SHP77 treated with DMSO at 0.1 percent for 48 hours (cell line): ENCODE measurements at places on chromosomes 4 and X.
A peak's percentile ranks its signal among the peaks of the same experiment; 100 is the strongest.

- no peak for DNase-seq
These were observed 129.4 kb downstream of the CLCN4 start for GRCh38 chrX:10286195-10286594.

GRCh38 chr4:26889356-26889755, 28.7 kb downstream of the STIM2 start:
- no peak for DNase-seq

GRCh38 chr4:57220734-57221133, 110.5 kb upstream of the IGFBP7 start:
- DNase-seq, result no peak

DNA sequence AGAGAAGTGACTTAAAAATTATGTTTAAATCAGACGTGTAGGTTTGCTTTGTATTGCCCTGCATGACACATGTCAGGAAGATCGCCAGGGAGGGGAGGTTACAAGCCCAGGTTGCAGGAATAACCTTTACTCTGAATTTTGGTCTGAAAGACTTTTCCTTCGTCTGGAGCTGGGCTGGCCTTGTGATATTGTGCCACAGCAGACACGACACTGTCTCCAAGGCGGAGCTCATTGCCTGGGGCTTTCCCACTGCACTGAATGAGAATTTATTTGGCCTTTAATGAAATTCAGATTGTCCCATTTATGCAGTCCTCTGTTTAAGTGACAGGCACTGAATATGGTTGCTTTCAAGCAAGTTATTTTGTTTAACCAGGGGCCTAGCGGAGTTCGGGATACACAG, 45.1 kb downstream of the RHOH start:
- no peak for DNase-seq

DNA sequence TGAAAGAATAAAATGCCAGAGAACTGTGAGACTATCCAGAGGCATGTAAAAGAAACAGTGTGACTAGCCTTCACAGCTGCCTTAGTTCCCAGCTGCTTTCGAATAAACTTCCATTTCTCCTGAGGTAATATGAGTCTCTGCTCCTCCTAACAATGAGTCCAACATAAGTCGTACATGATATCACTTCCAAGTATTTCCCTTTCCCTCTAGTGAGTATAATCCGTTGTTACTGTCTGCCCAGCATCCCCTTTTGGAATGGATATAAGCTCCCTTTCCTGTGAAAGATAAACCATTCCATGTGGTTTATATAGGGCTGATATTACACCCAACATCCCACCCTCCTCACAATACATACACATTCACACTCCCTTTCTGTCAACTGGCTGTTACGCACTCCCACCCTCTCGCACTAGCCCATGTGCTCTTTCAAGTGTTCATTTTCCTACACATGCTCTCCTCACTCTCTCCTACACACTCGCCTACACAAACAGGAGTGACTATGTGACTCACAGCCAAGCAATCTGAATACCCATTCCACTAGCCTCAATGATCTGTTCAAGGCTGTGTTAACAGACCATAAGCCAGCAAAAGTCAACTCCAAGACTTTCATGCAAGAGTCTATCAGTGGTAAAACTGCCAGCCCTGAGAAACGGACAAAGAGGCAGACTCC, 5.0 kb downstream of the NAF1 start:
- no peak for DNase-seq

GRCh38 chr4:150126864-150127203, 48.6 kb downstream of the DCLK2 start:
- no peak for DNase-seq

DNA sequence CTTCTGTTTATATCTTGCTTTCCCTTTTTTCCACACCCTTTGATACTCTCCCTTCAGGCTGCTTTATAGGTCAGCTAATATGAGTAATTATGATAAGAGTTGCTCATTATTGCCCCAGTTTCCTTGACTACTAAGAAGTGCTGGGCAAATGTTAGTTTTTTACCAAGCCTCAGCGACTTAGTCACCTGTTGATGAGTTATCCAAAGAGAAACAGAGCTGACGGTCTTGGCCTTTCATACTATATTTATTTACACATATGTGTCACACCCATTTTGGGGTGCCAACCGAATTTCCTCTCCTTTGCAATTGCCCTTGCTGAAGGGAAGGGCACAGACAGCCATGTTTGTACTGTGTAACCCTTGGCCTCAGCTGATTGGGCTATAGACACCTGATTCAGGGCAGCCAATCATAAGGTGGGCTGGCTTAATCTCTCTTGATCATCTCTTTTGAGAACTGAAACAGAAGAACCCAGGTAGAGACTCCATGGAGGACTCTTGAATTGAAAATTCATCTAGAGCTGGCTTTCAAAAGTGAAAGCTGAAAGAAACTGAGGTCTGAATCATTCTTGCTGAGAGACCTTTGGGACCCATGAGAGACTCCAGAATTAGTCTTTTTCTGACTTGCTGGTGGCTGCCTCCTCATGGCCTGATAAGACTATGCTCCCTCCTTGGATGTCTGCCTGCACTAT, 111.7 kb upstream of the RPS6KA3 start:
- no peak for DNase-seq

- DNase-seq, result peak; percentile 2
These were observed 29.3 kb downstream of the DYNLT3 start for GRCh38 chrX:37818031-37818430.

DNA sequence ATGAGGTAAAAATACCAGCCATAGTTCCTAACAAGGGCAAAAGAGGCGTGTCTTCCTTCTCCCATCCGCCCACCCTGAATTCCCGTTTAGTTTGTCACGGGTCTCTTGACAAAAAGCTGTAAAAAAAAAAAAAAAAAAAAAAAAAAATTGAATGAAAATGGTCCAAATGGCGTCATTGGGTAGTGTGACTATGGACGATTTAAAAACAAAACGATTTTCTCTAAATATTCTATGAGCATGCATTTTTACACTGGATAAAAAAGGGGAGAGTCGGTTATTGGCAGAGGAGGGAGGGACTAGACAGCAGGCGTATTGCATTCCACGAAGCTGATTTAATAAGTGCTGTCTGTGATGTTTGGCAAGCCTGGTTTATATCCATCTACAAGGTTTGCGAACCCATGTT, at the start of gene FAM133A:
TSS of gene FAM133A (plus strand) at position 338 of the 403 bp plus-strand sequence. CDS start 35,214 bp downstream, outside the sequence.
- DNase-seq, result peak; percentile 56

GRCh38 chrX:107117993-107118321, 665 bp downstream of the RBM41 start:
- no peak for DNase-seq

DNA sequence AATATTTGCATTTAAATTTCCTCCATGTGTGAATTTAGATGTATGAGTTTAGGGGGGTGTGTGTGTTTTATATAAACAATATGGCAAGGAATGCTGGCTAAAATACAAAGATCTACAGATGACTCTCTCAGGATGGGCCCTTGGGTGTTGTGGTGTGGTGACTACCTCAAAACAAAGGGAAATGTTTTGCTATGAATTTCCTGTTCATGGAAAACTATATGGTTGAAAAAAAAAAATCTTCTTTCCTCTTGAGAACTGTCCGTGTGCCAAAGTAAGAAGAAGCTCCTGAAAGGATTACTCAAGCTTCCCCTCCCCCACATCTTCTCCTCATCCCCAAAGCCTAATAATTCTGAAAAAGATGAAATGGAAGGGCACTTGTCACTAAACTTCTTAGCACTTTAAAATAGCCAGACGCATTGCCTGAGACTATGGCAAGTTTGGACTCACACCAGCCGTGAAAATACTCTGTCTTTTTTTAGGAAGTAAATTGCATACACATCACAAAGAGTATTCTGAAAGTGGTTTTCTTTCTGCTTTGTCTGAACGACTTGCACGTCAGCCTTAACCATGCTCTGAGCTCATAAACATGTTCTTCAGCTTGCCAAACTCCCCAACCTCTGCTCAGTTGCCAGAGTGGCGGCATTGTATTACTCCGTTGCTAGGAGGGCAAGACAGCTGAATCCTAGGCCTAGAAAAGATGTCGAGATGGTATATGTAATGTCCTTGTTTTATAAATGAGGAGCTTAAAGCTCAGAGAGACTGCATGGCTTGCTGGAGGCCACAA, 250.4 kb upstream of the JADE1 start:
- DNase-seq, result no peak

GRCh38 chr4:159283696-159284095, 180.8 kb downstream of the RAPGEF2 start:
- no peak for DNase-seq

- no peak for DNase-seq
These were observed 39.3 kb downstream of the ELF2 start for GRCh38 chr4:139137763-139138162.

GRCh38 chr4:55021214-55021613, 104.2 kb downstream of the KDR start:
- DNase-seq, result no peak

GRCh38 chr4:142406917-142407501, 439.1 kb downstream of the INPP4B start:
- DNase-seq, result no peak

DNA sequence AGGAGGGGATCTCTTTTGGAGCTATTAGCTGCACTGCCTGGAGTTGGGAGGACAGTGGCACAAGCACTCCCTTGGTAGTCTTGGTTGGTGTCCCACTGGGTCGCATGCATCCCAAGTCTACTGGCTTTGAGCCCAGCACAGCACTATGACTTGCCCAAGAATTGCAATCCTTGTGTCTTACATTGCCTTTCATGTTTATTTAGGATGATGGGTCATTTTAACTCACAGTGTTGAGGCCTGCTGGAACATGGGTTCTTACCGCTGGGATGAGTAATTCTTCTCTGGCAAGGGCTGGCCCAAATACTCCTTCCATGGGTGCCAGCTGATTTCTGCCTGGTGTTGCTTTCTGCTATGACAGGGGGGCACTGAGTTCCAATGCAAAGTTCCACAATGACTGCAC, 185.5 kb downstream of the TEX13C start:
- DNase-seq, result no peak

- no peak for DNase-seq
These were observed 243.8 kb downstream of the PPP3CA start for GRCh38 chr4:101103381-101104142.

- DNase-seq, result no peak
These were observed 14.1 kb downstream of the CXCL1 start for GRCh38 chr4:73883306-73883705.

DNA sequence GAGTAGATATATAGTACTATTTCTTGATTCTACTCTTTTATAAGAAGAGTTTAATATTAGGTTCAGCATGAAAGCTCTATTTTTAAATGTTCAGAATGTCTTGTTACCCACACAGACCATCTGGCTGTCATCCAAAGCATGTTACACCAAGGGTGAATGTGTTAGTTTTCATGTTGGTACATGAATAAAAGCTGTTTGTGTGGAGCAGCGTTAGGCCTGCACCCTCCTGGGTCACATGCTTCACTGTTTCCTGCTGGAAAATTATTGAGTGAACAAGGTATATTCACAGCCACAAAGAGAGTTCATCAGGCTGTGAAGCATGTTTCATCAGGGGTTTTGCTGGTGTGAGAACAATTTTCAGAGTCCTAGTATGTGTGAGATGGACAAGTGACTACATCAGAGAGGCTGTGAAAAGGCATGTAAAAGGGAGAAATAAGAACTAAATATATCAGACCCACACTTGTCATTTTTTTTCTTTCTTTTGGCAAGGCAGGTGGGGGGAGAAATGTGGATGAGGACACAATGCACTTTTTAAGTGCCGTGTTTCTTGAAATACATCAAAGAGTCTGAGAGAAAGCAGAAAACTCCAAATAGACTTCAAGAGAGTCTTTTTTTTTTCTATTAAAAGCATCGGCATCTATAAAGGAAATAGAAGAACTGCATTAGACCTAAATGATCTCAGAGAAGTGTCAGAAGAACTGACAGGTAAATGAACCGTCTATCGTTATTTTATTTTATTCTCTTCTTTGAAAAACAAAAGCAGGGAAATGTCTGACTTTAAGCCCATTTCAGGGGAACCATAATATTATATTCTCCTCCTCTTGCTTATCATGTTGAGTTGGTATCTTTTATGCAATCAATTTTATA, 2429.7 kb downstream of the PCDH7 start:
- no peak for DNase-seq

- no peak for DNase-seq
These were observed 390.6 kb downstream of the GPM6A start for GRCh38 chr4:175421506-175421905.

DNA sequence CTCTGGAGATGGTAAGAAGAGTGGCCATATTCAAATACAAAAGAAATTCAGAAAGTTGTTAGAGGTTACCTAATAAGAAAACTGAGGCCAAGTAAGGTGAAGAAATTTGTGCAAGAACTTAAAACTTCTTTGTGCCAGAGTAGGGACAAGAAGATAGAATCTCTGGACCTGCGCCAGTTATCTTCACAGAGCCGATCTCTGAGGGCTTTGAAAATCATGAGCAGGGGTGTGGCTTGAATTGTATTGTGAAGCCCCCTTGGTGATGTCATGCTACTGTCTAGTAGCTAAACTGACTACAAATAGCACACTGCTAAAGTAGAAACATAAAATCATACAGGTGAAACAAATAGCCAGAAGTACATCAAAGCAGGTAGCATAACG, 184.6 kb downstream of the UGT8 start:
- no peak for DNase-seq

- no peak for DNase-seq
These were observed 472.2 kb downstream of the PCDH7 start for GRCh38 chr4:31192341-31192740.

GRCh38 chr4:145909281-145909715, 29.3 kb downstream of the ZNF827 start:
- DNase-seq, result no peak

- DNase-seq, result no peak
These were observed 277.6 kb downstream of the BCOR start for GRCh38 chrX:39819921-39820849.

DNA sequence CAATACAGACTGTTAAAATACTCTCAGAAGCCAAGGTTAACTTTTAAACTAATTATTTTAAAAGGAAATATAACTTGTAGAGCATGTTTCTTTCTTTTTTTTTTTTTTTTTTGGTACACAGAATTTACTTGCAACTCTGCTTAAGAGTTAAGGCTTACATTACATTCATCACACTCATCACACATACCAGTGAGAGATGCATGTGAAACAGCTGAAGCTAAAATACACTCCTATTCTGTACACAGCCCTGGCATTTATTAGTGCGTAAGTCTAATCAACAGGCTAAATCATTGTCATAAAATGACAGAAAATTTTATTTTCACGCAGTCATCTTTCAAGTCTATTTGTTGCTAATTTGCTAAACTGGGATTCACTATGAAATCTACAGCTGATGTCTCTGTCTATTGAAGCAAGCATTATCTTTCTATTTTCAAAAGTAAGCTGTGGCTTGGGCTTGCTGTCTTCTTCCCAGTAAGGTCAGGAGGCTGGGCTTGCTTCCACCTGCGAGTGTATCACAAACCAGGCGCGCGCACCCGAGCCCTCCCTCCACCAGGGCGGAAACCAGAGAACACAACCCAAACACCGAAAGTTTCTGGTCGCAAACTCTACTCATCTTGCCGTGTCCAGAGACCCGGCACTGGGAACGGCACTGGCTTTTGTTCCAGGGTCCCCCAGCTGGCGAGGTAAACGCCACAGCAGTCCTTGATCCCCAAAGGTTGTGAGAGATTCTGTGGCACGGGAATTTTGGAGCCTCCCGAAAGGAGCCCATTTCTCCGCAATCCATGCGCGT, 3.9 kb downstream of the MAML3 start:
- DNase-seq, result no peak
